ENCODE measurements at places on chromosomes 3 and 15.

DNA sequence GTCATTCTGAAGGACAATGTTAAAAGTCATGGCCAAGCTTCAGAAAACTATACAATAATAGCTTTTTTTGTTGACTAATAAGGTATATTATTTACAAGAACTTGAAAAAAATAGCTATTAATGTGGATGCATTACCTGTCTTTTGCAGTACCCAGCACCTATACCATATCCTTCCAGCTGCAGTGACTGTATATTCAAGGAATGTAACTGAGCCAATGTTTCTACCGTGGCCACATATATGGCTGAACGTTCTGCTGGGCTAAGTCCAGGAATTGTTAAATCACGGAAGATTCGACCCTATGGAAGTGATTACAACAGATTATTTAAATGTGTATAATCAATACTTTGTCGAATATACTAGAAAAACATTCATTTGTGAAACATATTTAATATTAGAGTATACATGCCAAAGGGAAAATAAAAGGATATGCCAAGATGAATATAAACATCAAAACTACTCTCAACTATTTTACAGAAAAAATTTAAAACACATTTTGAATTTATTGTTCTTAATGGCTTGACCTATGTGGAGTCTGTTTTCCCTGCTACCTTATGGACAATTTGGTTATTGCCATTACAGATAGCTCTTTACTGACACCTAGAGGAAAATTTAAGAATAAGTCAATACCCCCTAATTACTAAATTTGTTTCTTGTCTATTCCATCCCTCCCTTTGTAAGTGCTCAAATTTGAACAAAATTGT, 17.6 kb downstream of the ACAD11 start:
- peak; percentile 86 for DNase-seq

GRCh38 chr3:52649461-52650210, 36.1 kb downstream of the PBRM1 start:
- DNase-seq, result no peak

DNA sequence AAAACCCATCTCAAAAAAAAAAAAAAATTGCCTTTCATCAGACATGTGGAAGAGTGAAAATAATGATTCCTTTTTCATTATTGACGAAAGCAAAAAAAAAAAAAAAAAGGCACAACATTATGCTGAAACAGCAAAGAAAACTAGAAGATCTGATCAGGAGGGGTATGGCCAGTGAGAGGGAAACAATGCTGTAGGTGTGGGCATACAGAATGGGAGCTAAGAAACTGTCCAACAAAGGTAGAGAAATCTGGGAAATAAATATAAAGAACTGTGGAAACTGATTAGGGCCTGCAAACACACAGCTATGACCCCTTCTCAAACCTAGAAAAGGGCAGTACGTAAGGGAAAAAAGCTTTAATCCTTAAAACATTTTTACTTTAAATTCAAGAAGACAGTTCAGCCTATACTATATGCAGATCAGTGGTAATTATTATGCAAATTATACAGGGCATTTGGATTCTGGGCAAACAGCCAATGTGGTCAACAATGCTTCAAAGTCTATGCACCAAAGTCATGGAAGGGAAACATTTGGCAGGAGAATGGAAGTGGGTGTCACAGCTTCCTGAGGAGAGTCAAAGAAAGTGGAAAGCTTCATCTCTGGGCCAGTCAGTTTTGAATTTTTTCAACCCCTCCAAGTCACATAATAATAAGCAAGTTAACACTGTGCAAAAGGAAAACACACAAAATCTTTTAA, 68.3 kb upstream of the SLC12A8 start:
- no peak for DNase-seq

DNA sequence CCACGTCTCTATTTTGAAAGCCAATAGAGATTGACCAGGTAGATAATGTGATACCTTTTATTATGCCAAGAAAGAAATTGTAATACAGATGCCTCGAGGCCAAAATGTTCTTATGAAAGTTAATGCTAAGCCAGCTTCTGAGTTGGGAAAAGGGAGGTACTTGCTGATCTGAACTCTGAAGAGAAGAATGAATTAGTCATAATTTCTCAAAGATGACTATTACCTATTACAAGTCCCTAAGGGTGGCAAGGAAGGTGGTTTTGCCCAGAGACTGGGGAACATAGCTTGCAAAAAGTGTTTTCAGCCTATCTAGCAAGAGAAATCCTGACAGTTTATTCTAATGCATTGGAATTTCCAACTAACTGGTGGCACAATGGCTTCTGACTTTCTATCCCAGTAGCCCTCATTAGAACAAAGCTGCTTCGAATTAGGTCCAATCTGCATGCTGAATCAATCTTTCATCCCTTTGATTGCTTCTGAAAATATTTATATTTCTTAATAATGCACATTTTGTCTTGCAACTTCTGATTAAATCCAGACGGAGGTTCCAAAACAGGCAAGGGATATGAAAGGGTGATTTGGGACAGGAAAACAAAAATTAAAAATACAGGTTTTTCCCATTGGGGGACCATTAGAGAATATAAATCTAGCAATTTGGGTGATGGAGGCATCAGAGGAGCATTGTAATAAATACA, 17.7 kb upstream of the NR2F2 start:
- no peak for DNase-seq

All from Karpas-422 (cell line).